ENCODE measurements at places on chromosomes 2 and 18. TPM values are rescaled to one million over a fixed set of nuclear protein-coding genes. Genes with fewer than 3 reads are reported as not detected.

DNA sequence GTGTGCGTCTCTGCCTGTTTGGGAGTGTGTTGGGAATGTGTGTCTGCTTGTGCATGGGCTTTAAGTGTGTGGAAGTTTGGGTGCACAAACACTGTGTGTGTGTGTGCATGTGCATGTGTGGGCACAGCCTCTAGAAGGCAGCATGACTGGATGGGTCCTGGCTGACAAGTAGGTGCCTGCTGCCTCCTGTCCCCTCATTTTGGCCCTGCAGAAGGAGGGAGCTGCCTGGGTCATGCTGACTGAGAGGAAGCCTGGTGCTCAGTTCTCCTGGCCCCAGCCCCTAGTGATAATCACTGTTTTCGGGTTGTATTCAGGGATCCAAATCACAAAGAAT lies 34.1 kb downstream of the GLI2 start:
- DNase-seq: no peak

The PKP4 gene
- polyA plus RNA-seq: 213 TPM

The RAB6C gene
- polyA plus RNA-seq: 0.14 TPM

GRCh38 chr2:168035458-168035857 lies 211.9 kb downstream of the STK39 start:
- DNase-seq: no peak

DNA sequence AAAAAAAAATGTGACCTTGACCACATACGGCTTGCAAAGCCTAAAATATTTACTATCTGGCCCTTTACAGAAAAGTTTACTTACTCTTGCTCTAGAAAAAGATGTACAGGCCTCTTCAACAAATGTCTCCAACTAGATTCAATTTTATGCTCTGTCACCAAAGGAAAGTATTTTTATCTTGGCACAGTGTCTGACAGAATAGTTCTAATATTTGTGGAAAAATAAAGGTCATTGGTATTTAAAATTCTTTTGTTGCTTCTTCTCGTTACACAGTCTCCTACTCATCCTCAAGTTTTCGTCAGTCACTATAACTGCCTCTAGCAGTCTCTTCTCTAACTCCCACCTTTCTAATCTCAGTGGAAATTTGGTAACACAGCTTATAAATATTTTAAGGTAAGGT lies 1.4 kb downstream of the RBKS start:
- DNase-seq: no peak

DNA sequence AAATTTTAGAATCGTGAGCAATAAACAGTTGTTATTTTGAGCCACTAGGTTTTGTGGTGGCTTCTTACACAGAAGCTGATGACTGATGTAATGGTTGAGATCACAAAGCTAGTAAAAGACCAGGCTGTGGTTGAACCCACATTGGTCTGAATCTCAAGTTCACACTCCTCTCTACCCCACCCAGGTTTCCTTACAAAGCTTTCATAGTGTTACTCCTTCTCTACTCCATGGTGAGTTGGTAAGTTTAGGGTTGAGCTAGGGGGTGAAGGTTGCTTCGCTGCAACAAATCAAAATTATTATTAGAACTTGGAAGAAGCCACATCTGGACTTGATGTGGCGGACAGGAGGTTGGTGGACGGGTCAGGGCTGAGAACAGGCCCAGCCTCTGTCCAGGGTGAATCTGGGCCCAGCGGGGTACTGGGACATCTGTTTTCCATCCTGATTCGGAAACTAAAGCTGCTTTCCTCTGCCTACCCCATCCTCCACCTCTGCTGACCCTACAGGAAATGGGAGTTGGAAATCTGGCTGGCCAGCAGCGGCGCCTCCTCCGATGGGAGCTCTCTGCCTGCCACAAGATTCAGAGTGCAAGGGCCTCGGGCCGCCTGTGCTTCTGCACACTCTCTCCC lies 86.3 kb downstream of the ZFP36L2 start:
- peak; percentile 53 for DNase-seq

DNA sequence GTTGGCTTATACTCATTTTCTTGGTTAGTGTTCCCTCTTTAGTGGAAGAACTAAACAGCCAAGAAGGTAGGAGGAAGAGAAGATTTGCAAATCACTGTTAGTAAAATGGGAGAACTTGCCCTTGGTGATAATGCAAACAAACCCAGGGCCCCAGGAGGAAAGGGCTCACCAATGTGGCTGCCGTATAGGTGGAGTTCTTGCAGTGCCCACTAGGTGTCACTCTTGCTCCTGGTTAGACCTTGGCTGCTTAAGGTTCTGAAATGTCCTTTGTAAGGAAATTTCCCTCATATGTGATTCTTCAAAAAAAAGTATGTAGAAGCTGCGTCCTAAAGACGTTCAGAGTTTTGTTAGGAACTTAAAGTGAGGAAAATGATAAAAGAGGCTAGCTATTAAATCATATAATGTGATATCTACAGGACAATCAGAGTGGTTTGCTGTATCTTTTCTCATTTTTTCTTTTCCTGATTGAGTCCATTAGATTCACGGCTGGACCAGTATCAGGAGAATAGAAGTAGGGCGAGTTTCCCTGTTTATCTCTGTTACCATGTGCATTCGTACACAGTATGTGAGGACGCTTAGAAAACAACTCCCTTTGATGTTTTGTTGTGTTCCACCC lies 48.6 kb downstream of the RPIA start:
- peak; percentile 63 for DNase-seq

GRCh38 chr2:161992531-161992930 lies 81.5 kb downstream of the DPP4 start:
- no peak for DNase-seq

The COMMD1 gene
- 72.8 TPM for polyA plus RNA-seq

- DNase-seq: no peak
Observed at GRCh38 chr2:213306316-213306942, 22.2 kb downstream of the SPAG16 start.

The C2orf80 gene
- 0.23 TPM for polyA plus RNA-seq

The R3HDM1 gene
- polyA plus RNA-seq: 38.2 TPM

DNA sequence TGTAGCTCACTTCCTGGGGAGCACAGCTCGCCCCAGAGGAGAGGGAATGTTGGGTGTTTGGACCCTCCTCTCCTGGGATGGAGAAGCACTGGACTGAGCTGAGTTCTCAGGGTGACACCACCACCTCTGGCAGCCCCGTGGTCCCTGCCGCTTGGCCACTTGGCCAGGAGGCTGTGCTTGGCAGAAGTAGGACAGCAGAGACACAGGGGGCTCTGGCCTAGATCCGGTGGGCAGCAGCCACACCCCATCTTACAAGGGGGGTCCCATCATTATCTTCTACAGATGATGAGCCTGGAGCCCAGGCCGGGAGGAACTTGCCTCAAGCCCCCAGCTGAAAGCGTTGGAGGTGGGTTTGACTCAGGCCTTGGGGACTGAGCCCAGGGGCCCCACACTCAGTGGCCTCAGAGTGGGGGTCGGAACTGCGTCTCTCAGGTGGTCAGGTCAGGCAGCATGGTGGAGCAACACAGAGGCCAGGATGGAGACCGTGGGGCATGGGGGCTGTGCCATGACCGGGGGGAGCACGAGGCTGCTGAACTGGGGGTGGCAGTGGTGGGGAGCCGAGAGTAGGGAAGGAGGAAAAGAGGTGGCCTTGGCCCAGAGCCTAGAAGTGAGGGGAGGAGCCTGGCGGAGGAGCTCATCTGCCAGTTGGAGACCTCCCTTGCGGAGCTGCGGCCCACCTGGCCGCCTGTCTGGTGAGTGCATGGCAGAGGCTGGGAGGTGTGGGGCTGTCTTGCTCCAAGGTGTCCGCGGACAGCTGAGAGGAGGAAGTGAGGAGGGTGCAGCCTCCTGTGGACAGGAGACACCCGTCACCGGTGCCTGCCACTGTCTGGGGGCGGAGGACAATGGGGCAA lies 63.6 kb upstream of the HDAC4 start:
- DNase-seq: no peak

The PAIP2B gene
- polyA plus RNA-seq: 18.8 TPM

DNA sequence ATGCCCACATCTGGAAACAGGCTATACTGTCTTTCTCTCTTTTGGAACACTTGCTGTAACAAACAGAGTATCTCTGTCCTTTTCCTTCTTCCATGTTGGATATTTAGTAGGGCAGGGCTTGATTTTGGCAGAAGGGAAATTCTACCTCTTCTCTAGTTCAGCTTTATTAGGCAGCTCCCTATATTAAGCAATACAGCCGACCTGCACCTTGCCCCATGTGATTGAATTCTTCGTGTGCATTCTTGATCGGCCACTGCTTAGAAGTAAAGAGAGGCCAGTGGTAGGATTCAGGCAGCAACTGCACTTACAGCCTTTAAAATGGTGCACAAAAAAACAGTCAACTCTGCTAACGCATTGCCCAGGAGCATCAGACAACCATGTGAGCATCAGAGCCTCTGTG lies 31.3 kb upstream of the FIGN start:
- DNase-seq: no peak

DNA sequence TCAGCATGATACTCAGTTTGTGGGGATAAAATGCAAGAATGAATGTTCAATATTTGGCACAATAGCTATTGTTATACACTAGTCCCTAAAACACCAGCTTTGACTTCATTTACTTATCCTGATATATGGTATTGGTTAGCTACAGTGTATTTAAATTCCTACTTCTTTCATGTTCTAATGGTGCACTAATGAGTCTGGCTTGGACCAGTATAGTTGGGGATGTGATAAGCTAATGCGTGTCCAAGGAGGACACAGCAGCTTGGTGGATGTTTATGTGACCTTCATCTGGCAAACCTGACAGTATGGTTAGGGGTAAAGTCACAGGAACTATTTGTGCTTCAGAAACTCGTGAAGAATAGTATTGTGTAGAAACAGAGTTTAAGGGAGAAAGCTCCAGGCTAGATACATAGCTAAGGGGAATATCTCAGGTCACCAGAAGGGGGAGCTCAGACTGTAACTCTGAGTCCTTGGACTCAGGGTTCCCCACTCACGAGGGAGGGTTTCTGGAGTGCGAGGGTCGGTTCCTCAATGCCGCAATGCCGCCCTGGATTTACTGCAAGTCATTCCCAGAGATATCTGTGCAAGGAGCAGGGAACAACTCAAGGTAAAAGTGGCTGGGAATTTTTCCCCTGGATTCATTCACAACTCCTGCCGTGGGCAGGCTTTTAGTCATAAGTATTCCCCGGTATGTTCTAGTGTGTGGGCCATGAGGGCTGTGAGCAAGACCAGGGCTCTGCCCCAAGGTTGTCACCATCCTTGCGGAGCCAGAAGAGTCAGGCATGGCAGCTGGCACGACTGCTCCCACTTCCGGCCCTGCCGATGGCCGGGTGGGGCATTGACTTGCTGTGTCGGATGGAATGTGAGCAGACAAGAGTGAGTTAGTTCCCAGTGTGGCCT lies 14.5 kb downstream of the IL1R2 start:
- no peak for DNase-seq

- DNase-seq: no peak
Observed at GRCh38 chr2:142944264-142944663, 66.8 kb downstream of the KYNU start.

DNA sequence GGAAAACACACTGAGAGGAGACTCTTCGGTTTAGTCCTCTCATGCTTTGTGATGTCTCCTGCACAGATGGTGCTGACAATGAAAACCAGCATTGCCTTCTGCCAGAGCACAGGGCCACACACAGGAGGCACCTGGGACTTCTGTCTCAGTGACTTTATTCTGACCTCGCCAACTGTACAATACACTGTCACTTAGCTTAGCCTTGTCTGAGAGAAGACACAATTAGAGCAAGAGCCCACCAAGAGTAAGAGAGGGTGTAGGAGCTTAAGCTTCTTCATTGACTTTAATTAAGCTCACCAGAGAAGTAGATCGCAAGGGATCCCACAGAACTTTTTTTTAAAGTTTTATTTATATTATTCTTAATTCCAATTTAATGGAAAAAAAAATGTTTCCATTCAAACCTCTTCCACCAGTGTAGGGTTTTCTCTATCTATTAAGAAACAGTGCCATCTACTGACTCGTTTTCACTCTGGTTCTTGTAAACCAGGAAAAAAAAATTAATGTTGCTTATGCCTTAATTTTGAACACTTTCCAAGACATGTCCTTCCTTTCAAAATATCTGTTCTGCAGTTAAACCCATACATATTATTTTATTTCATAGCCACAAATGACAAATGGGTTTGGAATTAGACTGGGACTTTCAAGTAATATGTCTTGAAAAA lies 42.4 kb upstream of the DDX18 start:
- DNase-seq: peak; percentile 26
